Liver (tissue), 10 donors: ENCODE measurements at places on chromosomes 5 and 9. TPM values are rescaled to one million over a fixed set of nuclear protein-coding genes. Genes with fewer than 3 reads are reported as not detected.
A peak's percentile ranks its signal among the peaks of the same experiment; 100 is the strongest.

GRCh38 chr5:10521466-10522223 lies 42.2 kb upstream of the ANKRD33B start:
- DNase-seq: no peak

HMGCR gene
- 129 TPM for total RNA-seq

DNA sequence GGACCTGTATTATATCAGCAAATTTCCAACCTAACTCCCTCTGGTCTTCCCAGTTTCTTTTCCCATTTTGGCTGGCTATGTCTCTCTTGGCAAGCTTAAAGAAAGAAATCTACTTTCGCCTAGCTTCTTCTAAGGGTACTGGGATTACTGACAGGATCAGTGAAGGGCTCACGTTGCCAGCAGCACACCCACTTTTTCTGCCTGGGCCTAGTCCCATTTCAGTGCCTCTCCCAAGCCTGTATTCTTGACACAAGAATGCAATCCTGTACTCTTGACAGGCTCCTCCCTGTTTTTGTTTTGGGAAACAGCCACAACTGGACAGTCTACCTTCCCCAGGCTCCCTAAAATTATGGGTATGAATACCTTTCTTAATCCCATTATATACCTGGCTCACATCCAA lies 170.5 kb downstream of the EPB41L4A start:
- DNase-seq: no peak

GRCh38 chr5:61002611-61003355 lies 57.8 kb downstream of the NDUFAF2 start:
- DNase-seq: no peak

C8G gene
- 323 TPM for total RNA-seq

LCN10 gene
- total RNA-seq: 0.08 TPM

GRCh38 chr5:167452136-167452535 lies 839.3 kb upstream of the WWC1 start:
- DNase-seq: no peak

GRCh38 chr9:136014147-136014923 lies 53.2 kb upstream of the UBAC1 start:
- DNase-seq: no peak

DNA sequence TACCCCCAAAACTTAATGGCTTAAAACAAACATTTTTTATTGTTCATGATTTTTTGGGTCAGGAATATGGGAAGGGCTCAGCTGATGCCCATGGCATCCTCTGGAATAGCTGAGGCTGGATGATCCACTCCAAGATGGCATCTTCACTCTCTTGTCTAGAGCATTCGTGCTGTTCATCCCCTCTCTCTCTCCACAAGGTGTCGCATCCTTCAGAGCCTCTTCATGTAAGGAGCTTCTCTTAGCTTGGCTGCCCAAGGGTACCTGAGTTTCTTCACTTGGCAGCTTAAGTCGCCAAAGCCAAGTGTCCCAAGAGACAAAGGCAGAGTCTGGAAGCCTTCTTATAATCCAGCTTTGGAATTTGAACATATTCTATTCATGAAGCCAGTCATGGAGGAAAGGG lies 294.7 kb downstream of the CHSY3 start:
- no peak for DNase-seq

DNA sequence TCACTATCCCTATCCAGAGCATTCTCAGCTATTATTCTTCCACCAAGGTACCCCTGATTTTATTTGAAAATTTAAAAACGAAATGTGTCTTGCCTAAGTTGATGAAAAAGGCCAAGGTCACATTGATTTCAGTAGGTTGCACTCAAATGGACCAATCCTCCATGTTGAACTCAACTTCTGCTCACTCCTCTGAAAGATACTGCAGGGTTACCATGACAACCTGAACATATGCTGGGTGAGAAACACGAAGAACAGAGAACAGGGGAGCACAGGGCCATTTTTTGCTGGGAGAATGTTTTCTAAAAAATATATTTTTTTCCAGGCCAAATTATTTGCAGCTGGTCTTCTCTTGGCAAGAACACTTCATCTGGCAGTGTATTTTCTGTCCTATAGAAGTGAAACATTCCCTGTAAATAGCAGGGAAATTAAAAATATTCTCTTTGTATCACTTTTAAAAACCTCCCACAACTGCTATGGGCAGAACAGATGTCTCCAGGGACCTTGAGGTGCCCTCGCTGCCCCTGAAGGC lies 215.9 kb downstream of the NXNL2 start:
- no peak for DNase-seq

DNA sequence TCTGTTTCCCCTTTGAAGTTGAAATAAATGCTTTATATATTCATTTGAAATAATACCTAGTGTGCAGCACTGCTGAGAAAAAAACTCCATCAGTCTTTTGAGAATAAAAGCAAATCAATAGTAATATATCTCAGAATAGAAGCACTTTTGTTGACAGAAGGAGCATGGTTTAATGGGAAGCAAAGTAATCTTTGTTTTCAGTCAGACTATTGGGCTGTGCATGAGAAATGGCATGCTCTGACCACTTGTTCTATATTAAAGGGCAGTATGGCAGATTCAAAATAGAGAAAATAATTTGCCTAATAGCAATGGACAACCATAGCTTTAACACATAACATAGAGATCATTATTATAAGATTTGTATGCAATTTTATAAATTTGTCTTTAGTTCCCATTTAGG lies 12.4 kb downstream of the CDH10 start:
- no peak for DNase-seq

DNA sequence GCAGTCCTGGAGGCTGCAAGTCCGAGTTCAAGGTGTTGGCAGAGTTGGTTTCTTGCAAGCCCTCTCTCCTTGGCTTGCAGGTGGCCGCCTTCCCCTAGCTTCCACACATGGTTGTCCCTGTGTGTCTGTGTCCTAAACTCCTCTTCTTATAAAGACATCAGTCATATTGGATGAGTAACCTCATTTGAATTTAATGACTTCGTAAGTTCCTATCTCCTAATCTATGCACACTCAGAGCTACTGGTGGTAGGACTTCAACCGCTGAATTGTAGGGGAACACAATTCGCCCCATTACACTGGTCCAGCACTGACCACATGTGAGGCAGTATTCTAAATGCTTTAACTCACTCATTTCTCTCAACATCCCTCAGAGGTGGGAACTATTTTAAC lies 25.9 kb upstream of the ADAMTS2 start:
- DNase-seq: no peak

GRCh38 chr5:116442095-116442534 lies 132.5 kb downstream of the SEMA6A start:
- DNase-seq: no peak

GRCh38 chr9:129177791-129178567 lies at the start of gene IER5L:
Gene IER5L, minus strand, starts transcription at chr9:129178261. Its CDS starts 209 bp downstream, at chr9:129178052.
- peak; percentile 91 for DNase-seq

- no peak for DNase-seq
Measured at GRCh38 chr5:174003795-174004194, 14.8 kb downstream of the C5orf47 start.
